GM04504 (cell line): ENCODE measurements at places on chromosomes 6 and 20.
A peak's percentile ranks its signal among the peaks of the same experiment; 100 is the strongest.

DNA sequence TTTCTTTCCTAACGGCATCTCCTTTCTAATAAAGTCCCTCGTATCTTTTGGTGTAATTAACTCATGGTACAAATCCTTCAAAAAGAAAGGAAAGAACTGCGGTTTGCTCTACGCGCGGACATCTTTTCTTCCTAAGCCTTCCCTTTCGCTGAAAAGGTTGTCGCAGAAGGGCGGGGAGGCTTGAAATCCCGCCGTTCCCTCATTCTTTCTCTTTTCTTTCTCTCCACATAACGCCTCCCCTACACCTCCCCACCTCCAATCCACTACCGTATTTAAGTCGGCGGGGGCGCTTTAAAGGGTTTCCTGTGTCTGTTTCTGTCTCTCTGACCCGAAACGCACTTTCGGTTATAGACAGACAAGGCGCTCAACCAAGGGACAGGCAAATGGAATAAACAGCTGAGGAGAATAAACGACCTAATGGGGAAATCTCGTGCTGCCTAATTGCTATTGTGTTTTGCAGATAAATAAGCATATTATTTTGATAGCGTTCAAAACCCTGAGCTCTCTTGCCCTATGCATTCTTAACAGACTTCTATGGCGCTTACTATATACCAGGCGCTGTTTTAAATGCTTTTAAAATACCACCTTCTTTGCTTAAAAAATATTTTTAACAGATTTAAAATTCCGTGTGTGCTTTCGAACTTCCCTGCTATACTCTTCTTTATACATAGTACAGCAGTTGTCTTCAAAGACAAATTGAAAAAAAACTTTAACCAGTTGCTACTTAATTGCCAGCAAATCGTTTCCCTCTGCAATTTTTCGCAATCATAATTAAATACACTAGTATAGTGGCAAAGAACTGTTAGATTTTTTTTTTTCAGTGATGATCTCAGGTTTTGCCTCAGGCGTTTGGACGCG is 2.5 kb upstream of the HEY2 start:
- DNase-seq, result no peak

DNA sequence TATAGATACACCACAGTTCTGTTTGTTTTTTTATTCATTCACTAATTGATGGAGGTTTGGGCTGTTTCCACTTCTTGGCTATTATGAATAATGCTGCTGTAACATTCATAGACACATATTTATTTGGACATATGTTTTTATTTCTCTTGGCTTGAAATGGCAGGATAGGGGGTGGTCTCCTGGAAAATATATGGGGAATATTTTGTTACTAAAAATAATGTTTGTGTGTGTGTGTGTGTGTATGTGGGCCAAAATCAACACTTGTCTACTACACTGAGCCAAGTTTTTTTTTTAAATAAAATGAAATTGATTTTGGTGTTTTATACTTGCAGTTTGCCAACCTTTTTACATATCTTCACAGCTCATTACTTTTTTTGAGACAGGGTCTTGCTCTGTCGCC is 264.4 kb upstream of the SULF2 start:
- DNase-seq, result no peak

- DNase-seq, result no peak
These were observed 123.8 kb upstream of the ADGRF1 start for GRCh38 chr6:47165918-47166317.

GRCh38 chr20:1388741-1389483 is 3.9 kb downstream of the FKBP1A start:
- DNase-seq, result no peak

DNA sequence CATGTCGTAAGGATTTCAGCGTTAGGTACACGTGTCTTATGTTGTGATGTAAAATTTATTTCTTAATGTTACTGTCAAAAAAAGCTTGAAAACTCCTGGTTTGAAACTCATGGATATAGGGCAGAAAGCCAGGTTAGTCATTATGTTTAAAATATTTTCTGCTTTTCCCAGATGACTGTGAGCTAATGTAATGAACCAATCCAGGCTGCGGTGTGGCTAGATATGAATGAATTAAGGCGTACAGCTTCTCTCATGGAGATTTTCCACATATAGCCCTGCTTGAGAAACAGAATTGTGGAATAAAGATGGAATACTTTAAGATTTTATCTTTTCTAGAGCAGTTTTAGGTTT is 80.3 kb upstream of the STMND1 start:
- DNase-seq, result no peak

GRCh38 chr20:43376831-43377230 is 80.9 kb upstream of the SRSF6 start:
- DNase-seq, result no peak

GRCh38 chr6:150656156-150656555 is 56.5 kb downstream of the PLEKHG1 start:
- DNase-seq, result no peak

DNA sequence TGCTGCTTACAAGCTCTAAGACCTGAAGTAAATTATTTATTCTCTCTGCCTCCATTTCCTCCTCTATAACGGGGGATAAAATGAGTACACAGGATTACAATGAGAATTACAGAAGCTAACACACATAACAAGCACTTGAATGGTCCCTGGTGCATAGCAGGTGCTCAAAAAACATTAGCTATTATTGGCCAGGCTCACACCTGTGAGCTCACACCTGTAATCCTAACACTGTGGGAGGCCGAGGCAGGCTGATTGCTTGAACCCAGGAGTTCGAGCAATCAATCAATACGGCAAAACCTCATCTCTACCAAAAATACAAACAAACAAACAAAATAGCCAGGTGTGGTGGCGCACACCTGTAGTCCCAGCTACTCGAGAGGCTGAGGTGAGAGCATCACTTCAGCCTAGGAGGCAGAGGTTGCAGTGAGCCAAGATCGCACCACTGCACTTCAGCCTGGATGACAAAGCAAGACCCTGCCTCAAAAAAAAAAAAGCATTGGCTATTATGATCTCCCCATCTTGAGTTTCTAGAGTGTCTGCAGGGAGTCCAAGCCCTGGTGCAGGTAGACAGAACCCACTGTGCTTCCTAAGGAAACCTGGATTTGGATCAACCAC is 68.1 kb downstream of the PREX1 start:
- no peak for DNase-seq

DNA sequence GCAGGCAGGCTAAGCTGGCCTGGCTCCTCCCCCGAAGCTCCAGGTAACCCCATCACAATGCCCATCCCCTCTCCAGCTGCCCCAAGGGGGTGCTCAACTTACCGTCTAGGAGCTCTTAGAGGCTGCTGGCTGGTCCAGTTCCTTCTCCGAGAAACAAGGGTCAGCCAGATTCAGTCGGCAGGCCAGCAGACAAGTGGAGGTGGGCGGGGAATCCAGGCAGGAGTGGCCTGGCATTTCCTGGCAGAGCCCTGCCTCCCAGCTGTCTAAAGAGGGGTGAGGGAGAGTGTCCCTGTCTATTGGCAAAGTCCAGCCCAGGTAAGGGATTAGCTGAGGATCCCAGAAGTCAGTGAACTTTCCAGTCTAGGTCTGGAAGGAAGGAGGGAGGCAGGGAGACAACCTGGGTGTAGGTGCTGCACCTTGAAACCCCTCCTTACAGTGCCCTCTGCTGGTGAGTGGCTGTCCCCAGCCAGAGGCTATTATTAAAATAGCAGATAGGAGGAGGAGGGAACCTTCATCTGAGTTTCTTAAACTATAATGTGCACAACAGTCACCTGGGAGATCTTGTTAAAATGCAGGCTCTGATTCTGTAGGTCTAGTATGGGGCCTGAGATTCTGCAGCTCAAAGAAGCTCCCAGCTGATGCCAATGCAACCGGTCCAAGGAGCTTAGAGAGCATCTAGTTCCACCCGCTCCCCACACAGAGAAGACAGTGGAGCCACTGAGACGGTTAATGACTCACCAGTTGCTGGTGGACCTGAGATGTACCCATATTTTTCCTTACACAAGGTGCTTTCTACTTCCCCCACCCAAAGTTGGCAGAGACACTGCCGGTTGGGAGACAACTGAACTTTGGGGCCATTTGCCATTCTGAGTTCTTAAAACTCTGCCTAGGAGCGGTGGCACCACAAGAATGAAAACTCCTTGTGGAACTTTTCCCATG is at the start of gene UNC5CL:
Gene UNC5CL, minus strand, starts transcription at position 162 of the 939 bp plus-strand sequence. CDS start 4,147 bp downstream, outside the sequence.
- DNase-seq, result no peak

- peak; percentile 28 for DNase-seq
These were observed 758.3 kb downstream of the KIF16B start for GRCh38 chr20:15814911-15815310.

DNA sequence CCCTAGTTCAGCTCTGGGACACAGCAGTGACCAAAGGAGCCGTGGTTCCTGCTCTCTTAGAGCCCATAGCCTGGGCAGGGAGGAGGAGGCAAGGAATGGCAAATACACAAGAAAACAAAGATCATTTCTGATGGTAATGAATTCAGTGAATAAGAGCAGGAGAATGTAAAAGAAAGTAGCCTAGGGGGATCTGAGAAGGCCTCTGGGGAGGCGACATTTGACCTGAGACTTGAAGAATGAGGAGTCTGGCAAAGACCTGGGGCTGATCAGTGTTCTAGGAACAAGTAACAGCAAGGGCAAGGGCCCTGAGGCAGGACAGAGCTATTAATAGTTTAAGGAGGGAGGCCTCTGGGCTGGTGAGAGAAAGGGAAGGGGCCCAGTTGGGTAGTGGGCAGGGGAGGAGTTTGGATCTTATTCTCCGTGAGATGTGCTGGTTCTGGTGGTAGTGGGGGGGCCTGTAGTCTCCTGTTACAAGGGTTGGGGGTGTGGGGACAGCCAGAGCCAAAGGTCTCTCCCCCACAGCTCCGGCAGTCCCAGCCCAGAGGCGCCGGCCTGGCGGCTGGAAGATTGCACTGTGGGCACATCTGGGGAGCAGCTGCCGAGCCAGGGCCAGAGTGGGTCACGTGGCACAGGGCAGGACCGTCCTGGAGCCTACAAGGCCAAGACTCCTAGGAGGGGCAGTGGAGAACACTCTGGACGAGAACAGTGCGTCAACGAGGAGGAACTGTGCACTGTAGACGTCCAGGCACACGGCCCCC is 9.3 kb upstream of the ID1 start:
- peak; percentile 97 for DNase-seq

GRCh38 chr6:145003145-145003544 is 718.0 kb downstream of the UTRN start:
- DNase-seq, result no peak

GRCh38 chr20:1848373-1848772 is 46.8 kb upstream of the SIRPA start:
- no peak for DNase-seq

- DNase-seq, result no peak
These were observed 6.2 kb downstream of the LMBRD1 start for GRCh38 chr6:69790629-69791028.

DNA sequence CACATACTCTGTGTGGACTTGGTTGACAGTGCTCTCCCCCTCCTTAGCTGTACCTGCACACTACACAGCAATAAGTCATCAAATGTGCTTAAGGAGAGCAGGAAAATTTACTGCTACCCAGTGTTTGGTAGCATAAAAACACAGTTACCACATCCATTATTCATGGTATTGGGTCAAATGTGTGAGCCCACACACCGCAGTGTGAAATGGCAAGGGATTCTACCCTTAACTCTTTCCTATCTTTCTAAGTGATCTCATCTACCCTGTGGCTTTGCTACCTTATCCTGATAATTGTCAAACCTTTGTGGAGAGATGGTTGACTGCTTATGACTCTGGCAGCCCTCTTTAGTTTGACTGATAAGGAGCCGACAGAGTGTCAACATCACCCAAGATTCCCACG is 47.6 kb downstream of the STX11 start:
- no peak for DNase-seq

GRCh38 chr6:33425668-33426577 is 6.1 kb downstream of the SYNGAP1 start:
- DNase-seq, result no peak

DNA sequence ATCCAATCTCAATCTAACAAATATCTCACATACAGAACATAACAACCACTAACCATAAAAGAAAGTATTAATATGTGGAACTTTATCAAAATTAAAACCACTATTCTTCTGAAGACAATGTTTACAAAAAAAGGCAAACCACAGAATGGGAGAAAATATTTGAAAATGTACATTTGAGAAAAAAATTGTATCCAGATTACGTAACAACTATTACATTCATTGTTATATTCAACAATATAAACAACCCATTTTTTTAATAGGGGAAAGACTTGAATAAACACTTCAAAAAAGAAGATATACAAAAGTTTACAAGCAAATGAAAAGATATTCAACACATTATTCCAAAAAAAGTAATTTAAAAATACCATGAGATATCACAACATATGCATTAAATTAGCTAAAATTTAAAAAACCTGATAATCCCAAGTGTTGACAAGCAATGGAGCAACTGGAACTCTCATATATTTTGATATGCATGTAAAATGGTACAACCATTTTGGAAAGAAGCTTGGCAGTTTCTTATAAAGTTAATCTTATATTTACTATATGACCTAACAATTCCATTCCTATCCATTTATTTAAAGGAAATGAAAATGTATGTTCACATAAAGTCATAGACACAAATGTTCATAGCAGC is 124.3 kb upstream of the CDYL start:
- DNase-seq, result no peak
